PC-3 (cell line): ENCODE measurements at places on chromosomes 4 and X. TPM values are rescaled to one million over a fixed set of nuclear protein-coding genes. Genes with fewer than 3 reads are reported as not detected.

GRCh38 chr4:6694177-6694901, 661 bp downstream of the S100P start:
- DNase-seq = no peak

- DNase-seq = no peak
Measured at GRCh38 chr4:143432258-143432591, 81.3 kb upstream of the SMARCA5 start.

DNA sequence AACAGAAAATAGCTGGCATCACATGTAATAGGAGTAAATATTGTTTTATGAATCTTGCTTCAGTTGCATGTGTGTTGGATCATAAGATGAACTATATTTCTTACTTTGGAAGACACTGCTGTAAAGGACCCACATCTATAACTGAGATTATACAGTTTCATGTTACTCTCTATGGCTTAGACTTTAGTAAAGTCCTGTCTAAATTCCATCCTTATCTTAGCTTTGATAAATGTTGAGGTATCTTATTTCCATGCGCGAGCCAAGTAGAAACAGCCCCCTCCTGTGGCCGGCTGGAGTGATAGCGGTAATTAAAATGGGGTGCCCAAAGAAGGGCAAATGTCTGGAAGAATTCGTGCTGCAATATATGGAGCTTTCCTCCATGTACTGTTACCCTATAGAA, 43.0 kb downstream of the CCDC158 start:
- peak; percentile 36 for DNase-seq

- DNase-seq = no peak
Measured at GRCh38 chrX:136865270-136866158, 15.0 kb downstream of the RBMX start.

- no peak for DNase-seq
Measured at GRCh38 chr4:182179105-182179504, 64.1 kb upstream of the TENM3 start.

- no peak for DNase-seq
Measured at GRCh38 chr4:2354760-2355159, 63.7 kb downstream of the ZFYVE28 start.

GRCh38 chr4:153676984-153677383, 7.1 kb upstream of the TLR2 start:
- peak; percentile 88 for DNase-seq

GRCh38 chr4:7771056-7771455, 168.6 kb downstream of the AFAP1 start:
- DNase-seq = no peak

- DNase-seq = no peak
Measured at GRCh38 chr4:148901075-148901705, 459.0 kb upstream of the NR3C2 start.

The SYNPO2 gene
- total RNA-seq = 0.04 and 0.06 TPM in 2 replicates

The PCDH19 gene
- total RNA-seq = not detected in 2 replicates
